Stimulated activated CD8-positive, alpha-beta memory T cell treated with anti-CD3 and anti-CD28 coated beads, Interleukin-2, amount 100 ng/mL, for 1 hour (primary cell): ENCODE measurements at places on chromosomes 11 and 22.

DNA sequence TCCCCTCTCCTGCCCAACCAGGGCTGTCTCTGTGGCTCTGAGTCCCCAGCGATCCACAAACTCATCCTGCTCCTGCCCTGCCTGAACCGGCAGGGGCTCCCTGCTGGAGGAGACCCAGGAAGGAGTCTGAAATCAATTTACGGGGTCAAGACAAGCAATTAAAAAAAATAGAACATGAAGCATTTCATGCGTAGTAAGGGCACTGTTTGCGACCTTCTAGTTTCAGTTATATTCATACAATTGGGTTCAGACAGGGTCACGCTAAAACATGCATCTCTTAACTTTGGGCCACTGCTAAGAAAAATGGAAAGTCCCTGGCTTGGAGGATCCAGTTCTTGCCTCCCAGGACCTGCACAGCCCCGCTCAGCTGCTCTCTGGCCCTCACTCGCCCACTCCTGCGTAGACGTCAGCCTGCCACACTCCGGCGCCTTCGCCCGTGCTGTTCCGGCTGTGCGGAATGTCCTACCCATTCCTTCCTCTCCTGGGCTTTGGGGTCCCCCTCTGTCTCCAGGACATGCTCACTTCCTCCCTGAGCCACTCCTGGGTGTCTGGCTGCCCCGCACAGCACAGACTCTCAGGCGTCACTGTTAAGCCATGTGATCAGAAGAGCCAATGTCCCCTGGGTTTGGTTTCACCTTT is 12.8 kb downstream of the NFAM1 start:
- no peak for DNase-seq

DNA sequence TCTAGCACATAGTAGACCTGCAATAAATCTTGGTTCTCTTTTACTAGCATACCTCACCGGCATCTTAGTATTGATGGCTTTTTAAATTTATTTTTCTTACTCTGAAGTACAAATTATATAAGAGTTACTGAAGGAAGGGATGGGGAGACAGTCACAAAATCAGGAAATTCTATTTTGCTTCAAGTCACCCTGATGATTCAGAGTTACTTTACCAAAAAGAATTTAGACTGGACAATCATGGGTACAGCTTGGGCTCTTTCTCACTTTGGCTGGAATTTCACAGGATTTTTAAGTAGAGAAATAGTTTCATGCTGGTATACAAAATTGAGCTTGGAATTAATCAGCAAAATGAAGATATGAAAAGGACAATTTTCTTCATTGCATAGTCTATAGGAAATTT is 919.2 kb downstream of the METTL15 start:
- no peak for DNase-seq

DNA sequence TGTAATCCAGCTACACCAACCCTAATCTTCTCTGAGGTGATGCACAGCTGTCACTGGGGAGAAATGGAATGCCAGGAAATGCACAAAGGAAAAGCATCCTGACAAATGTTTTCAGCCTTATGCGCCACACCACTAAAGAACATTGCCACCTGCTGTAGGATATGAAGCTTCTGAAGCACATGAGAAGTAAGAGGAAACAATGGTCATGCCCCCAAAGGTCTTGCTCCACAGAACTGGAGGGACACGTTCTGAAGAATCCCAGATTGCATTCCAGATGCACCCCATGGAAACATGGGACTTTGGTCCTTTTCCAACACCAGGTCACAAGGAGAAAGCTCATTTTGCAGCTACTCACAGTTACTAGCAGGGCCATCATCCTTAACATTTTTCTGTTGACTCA is 48.7 kb upstream of the ZBED5 start:
- no peak for DNase-seq

GRCh38 chr22:23063539-23064380 is 6.6 kb upstream of the GNAZ start:
- DNase-seq = no peak

DNA sequence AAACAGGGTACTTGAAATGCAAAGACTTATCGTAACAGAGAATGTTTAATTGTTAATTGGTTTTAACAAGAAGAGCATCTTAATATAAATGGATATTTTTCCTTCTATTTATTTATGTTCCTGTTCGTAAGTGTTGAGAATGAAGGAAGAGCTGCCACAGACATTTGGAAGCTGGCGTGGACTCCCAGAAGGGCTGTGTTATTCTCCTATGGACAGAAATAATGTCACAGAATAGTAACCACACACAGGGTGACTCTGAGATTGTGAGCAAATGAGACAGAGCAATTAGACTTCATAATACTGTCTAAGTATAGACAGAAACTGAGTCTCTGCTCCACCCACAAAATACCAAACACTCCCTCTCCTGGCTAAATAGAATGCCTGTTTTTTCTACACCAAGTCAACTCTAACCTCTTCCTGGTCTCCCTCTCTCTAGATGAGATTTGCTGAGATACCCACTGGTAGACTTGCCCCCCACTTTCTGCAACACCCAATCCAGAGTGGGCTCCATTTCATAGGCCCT is 6.1 kb downstream of the APOL3 start:
- no peak for DNase-seq

- DNase-seq = no peak
Observed at GRCh38 chr11:9796266-9796665, 132.4 kb downstream of the SWAP70 start.

- DNase-seq = no peak
Observed at GRCh38 chr11:2826679-2827056, 58.9 kb downstream of the CDKN1C start.

- DNase-seq = peak; percentile 39
Observed at GRCh38 chr11:121591405-121592033, 138.8 kb upstream of the SORL1-AS1 start.

GRCh38 chr11:32932196-32932595 is 39.6 kb downstream of the QSER1 start:
- no peak for DNase-seq
